ENCODE measurements at places on chromosomes 4 and X.
A peak's percentile ranks its signal among the peaks of the same experiment; 100 is the strongest.

- peak; percentile 92 for DNase-seq
Measured at GRCh38 chrX:118726887-118727685, at the start of gene IL13RA1. TSS of gene IL13RA1 (plus strand) at chrX:118727606. CDS start at chrX:118727639, 33 bp downstream.

DNA sequence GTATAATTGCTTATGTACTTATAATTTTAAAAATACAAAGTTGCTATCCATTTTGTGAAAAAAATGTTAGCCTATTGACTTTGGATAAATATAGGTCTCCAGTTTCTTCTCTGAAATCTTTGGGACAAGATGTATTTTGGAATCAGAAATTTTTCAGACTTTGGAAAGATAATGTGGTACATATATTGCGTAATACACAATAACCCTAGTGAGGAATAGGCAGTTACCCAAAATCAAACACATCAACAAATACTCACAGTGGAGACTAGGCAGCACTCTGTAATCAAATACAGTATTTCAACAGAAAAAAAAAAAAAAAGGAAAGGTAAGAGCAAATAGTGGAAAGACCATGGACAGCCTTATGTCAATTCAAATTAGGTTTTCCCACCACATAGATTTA lies 796.8 kb downstream of the ADGRL3 start:
- DNase-seq, result no peak

DNA sequence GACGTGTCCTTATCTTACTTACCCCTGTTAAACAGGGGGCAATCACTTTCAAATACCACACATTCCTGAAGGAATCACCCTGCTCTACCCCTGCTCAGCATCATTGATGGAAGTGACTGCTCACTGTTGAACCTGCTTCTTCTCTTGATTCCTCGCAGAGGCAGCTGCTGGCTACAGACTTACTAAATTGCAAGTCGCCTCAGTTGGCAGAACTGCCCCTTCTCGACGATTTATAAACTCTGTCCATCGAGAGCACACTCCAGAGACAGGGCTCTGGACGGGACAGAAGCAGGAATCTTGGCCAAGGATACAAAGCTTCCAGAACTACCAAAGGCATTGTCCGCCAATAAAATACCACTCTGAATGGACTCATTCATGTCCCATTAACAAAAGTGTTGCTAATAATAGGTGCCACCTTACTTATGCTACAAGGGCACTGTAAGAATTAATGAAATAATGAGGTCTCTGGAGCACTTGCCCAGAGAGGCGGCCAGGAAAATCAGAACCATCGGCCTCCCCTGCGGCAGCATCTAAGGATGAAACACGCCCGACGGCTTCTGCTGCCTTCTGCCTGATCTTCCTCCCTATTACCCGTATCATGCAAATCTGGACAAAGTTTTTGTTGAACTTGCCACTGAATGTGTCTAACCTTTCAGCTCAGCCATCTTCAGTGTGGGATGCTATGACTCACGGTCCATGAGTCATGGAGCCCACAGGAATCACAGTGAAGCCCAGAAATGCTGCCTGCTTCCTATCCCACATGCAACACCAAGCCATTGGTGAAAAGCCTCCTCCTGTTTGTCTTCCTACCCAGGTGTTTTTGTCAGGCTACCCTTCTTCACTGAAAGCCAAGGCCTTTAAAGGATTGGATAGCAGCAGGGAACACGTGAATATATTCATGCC lies 164.9 kb downstream of the MAML3 start:
- DNase-seq, result peak; percentile 95

GRCh38 chr4:67785528-67785927 lies 31.3 kb upstream of the GNRHR start:
- no peak for DNase-seq

GRCh38 chr4:23762551-23762950 lies 127.3 kb downstream of the PPARGC1A start:
- no peak for DNase-seq

- DNase-seq, result no peak
Measured at GRCh38 chrX:54029529-54030143, 14.6 kb downstream of the PHF8 start.

DNA sequence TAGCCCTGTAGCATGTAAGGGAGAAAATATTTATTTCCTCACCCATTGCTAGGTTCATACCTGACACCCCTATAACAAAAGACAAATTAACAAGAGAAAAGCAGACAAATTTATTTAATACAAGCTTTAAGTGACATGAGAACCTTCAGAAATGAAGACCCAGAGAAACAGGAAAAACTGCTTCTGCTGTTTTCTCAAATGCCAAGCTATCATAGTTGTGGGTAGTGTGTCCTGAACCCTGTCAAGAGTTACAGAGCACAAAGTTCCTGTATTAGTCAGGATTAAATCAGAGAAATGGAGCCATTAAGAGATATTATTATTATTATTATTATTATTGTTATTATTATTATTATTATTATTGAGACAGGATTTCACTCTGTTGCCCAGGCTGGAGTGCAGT lies 17.5 kb downstream of the CCDC160 start:
- peak; percentile 77 for DNase-seq

GRCh38 chr4:89253311-89253710 lies 54.3 kb downstream of the GPRIN3 start:
- no peak for DNase-seq

GRCh38 chr4:76515975-76516843 lies 81.2 kb downstream of the SHROOM3 start:
- DNase-seq, result no peak

DNA sequence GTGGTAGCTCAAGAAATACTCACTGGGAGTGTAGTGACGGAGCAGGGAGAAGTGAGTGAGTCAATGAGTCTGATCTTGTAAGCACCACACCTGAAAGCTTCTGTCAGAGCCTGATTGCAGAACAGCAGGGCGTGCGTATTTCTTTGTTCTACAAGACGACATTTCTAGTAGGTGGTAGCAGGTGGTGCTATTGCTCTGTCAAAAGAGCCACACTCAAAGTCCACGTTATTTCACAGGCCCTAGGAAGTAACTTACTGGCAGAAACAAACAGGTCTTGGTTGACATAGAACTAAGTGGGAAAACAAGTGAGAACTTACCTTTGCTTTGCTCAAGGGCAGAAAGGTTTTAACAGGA lies 46.4 kb upstream of the SPRY1 start:
- peak; percentile 16 for DNase-seq

DNA sequence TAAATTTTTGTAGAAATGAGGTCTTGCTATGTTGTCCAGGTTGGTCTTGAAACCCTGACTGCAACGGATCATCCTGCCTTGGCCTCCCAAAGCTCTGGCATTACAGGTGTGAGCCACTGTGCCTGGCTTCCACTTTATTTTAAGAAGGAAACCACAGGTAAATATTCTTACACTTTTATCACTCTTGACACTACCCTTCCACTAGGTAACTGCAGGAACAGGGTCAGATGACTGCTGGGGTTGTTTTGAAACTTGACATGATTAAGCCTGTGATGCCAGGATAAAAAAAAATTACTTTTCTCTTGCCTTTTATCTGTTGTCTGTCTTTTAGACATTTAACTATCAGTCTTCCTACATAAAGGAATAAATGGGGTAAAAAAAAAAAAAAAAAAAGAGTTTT lies 43.5 kb downstream of the COQ2 start:
- DNase-seq, result no peak

GRCh38 chrX:9980927-9981326 lies 13.8 kb downstream of the CLDN34 start:
- DNase-seq, result no peak

- DNase-seq, result no peak
Measured at GRCh38 chrX:136457303-136457917, 30.3 kb upstream of the BRS3 start.

- DNase-seq, result peak; percentile 68
Measured at GRCh38 chrX:150459196-150459595, 96.1 kb downstream of the MAMLD1 start.

DNA sequence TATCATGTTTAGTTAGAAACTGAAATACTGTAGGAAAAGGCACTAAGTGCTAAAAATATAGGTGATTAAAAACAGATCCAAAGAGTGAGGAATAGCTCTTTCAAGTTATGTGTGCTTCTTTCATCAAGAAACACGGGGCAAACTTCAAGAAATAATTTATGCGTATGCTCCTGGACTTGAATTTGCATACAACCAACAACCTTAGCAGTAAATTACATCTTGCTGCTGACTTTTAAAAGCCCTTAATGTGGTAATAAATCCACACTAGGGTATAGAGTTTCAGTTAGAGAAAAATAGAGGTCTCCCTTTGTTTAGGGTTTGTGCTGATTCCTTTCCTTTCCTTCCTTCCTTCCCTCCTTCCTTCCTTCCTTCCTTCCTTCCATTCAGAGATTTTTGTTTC lies 94.5 kb upstream of the GC start:
- no peak for DNase-seq

GRCh38 chrX:110146521-110146920 lies 143.6 kb downstream of the TMEM164 start:
- no peak for DNase-seq

- peak; percentile 28 for DNase-seq
Measured at GRCh38 chrX:21373637-21374162, 518 bp upstream of the CNKSR2 start.

DNA sequence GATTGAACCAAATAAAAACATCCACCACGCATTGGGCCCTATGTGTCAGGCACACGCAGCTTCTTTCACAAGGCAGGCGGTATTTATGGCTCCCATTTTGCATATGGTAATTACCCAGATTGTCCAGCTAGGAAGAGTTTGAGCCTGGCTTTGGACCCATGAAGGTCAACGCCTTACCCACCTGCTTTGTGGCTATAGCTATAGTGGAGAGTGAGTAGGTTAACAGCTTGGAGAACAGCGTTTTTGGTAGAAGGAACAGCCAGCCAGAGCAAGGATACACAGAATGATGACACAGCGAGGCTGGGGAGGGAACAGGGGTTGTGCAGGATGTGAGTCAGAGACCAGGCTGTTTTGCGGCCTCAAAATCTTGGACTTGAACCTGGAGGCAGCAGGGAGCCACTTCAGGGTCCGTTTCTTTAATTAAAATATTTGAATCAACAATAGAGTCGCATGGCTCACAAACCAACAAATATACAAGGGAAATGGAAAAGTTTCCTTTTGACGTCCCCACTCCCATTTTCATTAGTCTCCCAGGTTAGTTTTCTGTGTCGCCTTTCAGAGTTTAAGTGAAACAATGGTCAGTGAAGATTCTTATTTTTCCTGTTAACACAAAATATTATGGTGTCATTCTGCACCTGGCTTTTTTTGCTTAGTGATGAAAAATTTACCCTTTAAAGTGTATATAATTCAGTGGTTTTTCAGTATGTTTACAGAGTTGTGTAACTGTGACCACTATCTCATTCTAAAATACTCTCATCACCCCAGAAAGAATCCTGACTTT lies 118.2 kb upstream of the STX18 start:
- no peak for DNase-seq

GRCh38 chr4:168647646-168648375 lies 151.0 kb downstream of the PALLD start:
- DNase-seq, result peak; percentile 28

DNA sequence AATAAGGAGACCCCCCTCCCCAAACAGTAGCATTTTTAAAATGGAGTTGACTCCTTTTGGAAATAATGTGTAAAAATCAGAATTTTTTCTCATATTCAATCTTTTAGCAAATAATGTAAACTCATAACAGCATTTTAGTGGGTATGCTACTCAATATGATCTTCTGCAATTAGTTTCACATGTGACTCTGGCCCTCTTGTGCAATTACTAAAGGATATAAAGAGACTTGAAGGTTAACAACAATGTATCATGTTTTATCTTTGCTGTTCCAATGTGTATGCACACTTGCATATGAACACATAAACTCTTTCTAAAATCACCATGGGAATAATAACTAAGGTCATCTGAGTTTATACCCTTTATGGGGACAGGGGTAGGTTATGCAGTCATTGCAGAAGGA lies 39.9 kb upstream of the RXFP1 start:
- DNase-seq, result no peak

- peak; percentile 53 for DNase-seq
Measured at GRCh38 chr4:152073351-152074087, 312.7 kb upstream of the GATB start.

DNA sequence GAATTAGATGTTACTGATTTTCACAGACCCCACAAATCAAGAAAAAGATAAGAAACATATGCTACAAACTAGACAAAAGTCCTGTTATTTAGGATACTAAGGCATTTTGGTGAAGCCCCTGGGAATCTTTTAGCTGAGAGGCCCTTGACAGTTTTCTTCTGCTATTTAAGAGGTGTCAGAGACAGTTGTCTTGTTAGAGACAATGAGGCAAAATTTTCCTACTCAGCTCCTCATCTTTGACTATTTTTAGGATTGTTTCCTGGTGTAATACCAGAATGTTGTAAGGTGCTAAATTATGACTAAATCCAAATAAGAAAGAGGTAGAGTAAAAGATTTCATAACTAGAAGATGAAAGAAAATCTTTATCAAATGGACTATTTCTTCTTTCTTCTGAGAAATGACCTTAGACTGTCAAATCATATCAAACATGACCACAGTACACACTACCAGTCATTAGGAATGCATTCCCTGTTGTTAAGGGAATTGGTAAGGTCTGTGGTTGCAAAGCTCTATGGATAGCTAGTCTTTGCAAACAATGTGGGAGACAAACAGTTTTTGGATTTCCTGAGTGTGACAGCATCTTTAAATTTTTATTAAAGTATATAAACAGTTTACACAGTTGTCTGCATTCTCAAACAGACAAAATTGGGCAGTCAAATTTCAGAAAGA lies 926.1 kb downstream of the ADGRL3 start:
- DNase-seq, result no peak

GRCh38 chrX:8906299-8906938 lies 105.2 kb upstream of the FAM9A start:
- DNase-seq, result no peak

- DNase-seq, result no peak
Measured at GRCh38 chrX:140249088-140249487, 255.8 kb downstream of the SOX3 start.

DNA sequence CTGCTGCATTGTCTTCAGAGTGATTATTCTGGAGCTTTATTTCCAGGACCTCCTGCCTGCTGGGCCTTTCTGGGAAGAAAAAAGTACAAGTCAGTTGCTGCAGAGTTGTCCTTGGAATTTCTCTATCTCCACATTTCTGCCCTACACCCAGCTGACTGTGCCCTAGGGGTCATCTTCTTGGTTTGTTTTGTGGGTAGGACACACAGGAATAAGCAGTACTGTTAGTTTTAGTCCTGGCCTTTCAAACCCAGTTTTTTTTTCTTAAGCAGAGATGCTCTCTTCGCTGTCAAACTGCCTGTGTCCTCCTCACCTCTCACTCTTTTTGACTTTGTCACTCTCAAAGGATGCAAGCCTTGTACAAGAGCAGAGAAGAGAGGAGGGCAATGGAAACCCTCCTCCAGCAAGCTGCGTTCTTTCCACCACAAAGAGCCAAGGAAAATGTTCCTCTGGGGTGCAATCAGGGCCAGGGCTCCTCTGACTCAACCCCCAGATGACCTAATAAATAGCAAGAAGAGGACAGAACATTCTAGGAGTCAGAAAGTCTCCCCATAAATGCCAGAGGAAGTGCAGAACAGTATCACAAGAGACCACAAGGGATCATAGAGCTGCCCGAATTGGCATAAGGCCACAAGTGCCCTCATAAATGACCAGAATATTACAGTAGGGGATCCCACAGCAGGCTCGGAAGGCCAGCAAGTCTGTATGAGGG lies 186.2 kb downstream of the RCHY1 start:
- DNase-seq, result no peak

- DNase-seq, result no peak
Measured at GRCh38 chr4:97867557-97868091, 275.7 kb downstream of the STPG2 start.
